ENCODE measurements at places on chromosomes 4 and X.
A peak's percentile ranks its signal among the peaks of the same experiment; 100 is the strongest.

DNA sequence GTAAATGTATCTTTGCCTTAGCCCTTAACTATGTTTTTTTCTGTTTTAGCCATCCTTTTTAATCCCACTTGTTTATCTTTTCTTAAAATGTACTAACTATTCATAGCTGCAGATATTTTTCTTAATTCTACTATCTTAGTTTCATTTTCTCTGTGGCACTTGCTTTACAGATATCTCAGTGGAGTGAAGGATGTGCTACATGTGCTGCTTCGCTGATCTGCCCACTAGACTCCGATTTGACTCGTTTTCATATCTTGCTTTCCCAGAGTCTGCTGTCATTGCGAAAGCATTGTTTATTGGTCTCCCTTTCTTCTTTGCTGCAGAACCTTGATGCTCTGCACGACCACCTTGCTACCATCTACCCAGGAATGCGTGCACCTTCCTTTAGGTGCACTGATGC, 30.6 kb downstream of the GUCY1B1 start:
- no peak for DNase-seq

DNA sequence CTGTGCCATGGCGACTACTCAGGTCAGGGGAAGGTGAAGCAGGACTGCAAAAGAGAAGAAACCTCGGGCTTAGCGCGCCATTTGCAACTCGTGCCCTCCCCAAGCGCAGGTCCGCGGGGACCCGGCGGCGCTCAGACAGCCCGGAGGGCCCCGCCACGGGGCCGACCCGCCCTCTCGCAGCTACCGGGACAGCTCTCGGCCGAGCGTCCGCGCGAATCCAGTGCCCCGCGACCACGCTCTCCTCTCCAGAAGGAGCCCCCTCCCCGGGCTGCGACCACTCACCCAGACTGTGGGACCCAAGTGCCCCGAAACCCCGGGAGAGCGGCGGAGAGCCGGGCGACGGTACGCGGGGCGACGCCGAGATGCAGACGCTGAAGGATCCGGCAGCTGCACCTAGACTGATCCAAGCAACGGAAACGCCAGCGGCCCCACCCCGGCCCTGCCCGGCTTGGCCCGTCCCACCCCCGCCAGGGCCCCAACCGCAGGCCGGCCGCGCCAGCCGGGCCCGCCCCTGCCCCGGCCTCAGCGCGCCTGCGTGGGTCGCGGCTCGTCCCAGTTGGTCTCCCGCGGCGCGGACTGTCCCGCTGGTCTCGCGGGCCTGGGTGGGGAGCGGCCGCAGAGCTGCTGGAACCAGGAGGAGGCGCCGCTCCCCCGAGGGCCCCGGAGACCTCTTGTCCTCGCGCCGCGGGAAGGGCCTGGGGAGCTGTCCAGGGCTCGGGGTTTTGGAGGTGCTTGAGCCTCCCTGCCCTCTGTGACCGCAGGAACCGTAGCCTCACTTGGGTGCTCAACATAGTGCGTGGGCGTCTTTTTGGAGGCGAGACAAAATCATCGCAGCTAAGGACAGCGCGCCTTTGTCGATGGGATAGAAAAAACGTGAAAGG, at the start of gene ANXA5:
ANXA5 (minus strand) TSS at position 400 of the 881 bp plus-strand sequence; CDS start at position 9, 391 bp downstream.
- DNase-seq: peak; percentile 81

GRCh38 chr4:53175640-53176039, 190.2 kb downstream of the SCFD2 start:
- DNase-seq: no peak

DNA sequence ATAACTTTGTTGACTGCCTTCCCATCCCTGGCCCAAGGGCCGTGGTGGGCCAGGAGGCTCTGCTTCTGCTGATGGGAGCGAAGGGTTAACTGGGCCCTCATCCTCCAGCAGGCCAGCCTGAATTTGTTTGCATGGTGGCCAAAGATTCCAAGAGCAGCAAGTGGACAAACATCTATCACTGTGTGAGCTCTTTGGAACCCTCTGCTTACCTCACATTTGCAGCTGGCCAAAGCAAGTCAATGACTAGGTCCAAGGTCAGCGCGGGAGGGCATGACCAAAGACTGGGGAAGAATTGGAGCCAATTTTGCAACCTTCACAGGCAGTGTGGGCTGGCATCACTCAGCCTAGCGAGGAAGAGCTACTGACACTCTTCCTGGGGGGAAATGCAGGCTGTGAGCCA, 67.8 kb upstream of the ATP6AP2 start:
- DNase-seq: no peak

DNA sequence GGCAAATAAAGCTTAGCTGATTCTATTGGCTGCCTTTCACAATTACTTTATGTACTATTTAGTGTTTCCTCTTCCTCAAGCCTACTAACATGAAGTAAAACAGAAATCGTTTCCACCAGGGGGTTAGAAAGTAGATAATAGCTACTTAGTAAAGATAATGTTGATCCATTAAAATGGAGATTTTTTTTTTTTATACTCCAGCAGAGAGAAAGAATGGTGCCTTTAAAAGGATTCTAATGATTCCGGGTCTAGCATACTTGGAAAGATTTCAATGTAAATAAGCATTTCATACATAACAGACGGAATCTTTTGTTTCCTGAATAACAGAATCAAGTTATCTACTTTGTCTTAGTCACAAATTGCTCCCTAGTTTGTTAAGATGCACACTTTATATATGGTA, 37.1 kb downstream of the GK start:
- no peak for DNase-seq

DNA sequence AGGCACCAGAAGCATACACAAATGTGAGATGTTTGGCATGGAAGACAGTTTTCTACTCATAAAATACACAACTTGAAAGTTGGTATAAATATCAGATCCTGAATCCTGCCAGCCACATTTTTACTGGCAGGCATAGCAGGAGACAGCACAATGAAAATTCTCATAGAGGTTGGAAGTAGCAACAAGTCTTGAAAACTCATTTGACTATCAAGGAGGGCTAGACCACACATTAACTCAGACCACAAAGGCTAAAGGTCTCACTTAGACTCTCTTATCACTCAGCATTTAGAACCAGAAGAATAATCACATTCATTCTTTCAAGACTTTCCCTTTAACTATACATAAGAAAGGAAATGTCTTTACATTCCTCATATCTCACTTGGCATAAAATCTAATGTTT, 56.5 kb downstream of the SORBS2 start:
- no peak for DNase-seq

- no peak for DNase-seq
Observed at GRCh38 chr4:10083861-10084641, 32.5 kb downstream of the WDR1 start.

- no peak for DNase-seq
Observed at GRCh38 chr4:148182230-148182911, 259.8 kb downstream of the NR3C2 start.

- DNase-seq: no peak
Observed at GRCh38 chr4:131566026-131566425, 1583.1 kb upstream of the PCDH10 start.

DNA sequence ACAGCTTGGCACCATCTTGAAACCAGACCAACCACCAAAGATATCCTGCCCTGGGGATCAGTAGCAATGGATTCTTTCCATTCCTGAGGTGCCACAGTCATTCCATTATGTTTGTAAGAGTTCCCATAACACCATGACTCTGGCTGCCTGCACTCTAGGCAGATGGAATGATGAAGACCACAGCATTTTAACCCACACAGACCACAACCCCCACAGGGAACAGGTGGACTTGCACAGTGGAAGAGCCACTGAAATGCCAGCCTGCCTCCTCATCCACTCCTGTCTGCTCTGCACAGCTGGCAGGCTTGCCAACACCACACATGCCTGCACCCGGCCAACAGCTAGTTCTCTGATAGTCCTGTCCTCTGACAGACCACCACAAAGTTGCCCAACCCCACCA, 2362.2 kb upstream of the AGA start:
- no peak for DNase-seq

DNA sequence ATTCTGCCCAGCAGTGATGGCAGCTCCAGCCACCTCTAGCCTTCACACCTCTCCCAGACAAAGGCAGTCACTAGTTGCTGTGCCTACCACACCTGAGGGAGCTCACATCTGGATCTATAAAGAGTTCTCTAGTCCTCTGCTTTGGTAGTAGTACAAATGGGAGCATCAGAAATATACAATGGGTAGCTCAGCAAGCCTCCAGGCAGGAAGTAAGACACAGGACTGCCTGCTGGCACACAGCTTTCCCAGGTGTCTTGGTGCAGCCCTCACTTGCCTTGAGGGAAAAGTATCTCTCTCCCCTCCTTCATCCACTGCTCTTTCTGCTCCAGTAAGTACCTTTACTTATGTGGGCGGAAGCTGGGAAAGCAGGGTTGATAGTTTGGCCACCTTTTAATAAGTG, 212.9 kb upstream of the SLC7A11 start:
- no peak for DNase-seq

DNA sequence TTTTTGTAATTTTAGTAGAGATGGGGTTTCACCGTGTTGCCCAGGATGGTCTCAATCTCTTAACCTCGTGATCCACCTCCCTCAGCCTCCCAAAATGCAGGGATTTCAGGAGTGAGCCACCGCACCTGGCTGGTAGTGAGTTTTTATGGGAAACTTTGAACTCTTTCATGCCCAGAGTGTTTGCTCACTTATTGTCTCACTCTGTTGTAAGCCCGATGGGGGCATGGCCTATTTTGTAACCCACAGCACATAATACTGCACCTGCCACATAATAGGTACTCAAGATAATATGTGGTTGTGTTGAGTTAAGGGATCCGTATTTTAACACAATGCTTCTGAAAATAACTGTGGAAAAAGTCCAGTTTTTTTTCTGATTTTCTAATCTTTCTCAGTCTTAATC, 109.6 kb upstream of the GIMD1 start:
- no peak for DNase-seq

- DNase-seq: no peak
Observed at GRCh38 chr4:64713256-64713840, 304.1 kb upstream of the TECRL start.

DNA sequence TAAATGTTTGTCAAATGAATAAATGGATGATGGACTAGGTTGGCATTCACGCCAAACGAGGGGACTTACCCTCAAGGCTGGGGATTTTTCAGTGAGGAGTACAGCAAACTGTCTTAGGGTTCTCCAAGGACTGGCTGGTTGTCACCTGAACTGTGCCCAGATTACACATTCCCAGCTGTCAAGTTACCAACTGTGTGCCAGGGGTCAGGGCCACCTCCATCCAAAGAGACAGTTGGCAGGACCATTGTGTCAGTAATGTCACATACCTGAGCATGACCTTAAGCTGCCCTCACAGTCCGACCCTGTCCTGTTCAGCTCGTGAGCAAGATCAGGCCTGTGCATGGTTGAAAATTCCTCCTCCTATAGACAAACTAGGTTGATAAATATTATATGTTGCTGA, 116.7 kb downstream of the MID1IP1 start:
- DNase-seq: no peak

DNA sequence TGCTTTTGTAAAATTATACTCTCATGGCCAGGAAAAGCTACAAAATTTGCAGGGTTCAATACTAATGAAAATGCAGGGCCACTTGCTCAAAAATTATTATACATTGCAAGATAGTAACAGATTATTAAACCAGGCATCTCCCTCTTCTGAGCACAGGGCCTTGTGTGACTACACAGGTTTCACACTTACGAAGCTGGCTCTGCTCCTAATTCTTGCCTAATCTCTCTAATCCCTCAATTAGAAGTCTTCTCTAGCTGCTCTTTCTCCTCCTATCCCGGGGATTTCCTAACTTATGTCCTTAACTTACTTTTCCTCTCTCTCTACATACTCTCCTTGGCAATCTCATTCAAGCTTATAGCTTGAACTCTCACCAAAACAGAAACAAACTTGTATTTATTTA, 168.3 kb downstream of the AREG start:
- no peak for DNase-seq

- no peak for DNase-seq
Observed at GRCh38 chr4:10571909-10572308, 112.7 kb downstream of the CLNK start.

DNA sequence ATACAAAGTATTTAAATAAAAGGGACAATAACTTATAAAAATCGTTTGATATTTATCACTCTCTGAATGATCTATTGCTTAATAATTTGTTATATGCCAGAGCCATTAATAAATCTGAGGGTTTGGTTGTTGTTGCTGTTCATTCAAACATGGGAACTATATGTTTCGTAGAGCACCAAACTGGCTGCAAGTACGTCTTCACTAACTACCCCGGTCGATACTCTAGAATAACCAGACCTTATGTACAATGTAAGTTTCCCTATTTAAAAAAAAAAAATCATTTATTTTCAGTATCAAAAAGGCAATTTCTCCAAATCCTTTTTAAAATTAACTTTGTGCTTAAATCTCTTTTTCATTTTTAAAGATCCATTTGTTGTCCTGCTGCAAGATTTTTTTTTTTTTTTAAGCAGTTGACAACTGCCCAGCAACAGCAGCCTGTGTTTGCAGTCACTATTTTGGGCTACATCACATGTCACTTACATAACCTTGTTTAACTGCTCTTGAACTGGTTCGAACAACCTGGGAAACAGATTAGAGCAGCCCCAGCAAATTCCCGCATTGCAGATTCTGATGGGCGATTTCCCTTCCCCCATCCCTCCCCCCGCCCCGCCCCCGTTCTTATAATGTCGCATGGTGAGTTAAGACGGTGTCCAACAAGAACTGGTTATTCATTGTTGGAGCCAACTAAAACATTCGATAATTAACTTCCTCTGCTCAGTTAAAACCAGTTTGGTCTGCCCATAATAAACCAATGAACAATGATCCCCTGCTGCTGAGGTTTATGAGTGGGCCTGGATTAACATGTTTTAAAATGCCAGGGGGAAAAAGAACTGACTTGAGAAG, 238.9 kb downstream of the NR3C2 start:
- DNase-seq: no peak

DNA sequence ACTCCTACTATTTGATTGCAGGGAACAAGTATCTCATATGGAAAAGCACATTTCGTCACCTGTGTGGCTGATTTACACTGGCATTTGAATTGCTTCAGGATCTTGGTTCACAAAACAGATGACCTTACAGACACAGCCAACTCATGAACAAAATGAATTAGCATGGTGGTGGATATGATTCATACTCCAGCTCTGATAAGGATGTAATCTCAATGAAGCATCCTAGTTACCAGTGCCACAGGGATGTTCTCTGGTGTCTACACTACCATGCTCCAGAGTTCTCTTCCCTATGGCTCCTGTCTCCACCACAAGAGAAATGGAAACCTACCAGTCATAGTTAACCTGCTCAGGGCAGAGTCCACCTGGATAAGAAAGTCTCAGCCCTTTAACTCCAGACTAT, 40.7 kb downstream of the TEC start:
- DNase-seq: no peak

GRCh38 chrX:54064564-54064963, 20.3 kb upstream of the PHF8 start:
- DNase-seq: no peak

DNA sequence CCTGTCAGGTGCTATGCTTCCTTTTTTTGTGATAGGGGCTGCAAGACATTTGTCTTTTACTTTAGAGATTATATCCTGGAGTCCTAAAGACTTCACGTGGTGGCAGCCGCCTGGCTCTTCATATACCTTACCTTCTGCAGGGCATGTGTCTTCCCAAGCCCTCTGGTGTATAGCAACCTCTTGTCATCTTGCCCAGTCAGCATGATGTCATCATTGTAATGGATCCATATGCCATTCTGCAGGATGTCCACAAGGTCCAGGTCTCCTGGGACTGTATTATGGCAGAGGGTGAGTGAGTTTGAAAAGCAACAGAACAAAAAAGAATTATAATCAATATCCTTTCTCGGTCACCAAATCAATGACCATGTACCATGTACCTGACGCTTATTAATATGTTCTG, 82.2 kb upstream of the SCOC start:
- no peak for DNase-seq

- DNase-seq: no peak
Observed at GRCh38 chrX:41909068-41909467, 14.3 kb downstream of the CASK start.

All from stimulated activated CD4-positive, alpha-beta T cell treated with anti-CD3 and anti-CD28 coated beads, TNF-alpha, amount 100 ng/mL, for 24 hours (primary cell).